Tibial nerve (tissue), 4 donors: ENCODE measurements at places on chromosomes 6 and 20. TPM values are rescaled to one million over a fixed set of nuclear protein-coding genes. Genes with fewer than 3 reads are reported as not detected.

- no peak for DNase-seq
Measured at GRCh38 chr6:39072830-39073229, 24.2 kb downstream of the GLP1R start.

DNA sequence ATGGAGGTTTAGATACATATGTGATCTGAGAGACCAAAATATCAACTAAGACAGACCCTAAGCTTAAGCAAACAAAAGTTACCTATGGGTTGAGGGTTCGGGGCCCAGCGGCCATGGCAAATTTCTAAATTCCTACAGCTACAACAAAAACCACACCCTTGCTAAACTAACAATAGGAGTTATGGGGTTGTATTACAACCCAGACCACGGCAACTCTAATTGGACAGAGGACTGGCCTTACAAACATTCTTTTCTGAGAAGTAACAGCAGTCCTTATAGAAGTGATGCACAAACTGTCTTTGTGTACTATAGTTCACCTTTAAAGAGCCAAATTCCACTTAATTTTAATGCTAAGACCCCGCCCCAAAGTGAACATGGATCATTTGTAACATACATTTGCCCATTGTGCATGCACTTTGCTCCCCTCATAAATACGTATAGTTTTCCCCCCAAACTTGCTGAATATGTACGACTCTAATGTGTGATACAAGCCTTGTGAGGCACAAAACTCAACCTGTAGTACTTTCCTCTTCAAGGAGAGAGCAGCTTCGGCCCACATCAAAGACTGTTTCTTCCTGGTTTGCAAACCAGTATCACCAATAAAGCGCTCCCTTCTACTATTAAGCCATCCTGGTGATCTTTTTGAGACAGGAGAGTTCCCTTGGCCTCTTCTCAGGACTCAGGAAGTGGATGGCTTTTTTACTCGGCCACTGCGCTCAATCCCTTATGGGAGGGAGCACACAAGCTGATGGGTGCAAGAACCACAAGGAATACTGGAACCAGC lies 25.6 kb upstream of the MBOAT1 start:
- DNase-seq: no peak

GRCh38 chr20:8118039-8118438 lies 14.0 kb upstream of the PLCB1 start:
- no peak for DNase-seq

- no peak for DNase-seq
Measured at GRCh38 chr6:136051140-136051775, 198.9 kb downstream of the MTFR2 start.

DNA sequence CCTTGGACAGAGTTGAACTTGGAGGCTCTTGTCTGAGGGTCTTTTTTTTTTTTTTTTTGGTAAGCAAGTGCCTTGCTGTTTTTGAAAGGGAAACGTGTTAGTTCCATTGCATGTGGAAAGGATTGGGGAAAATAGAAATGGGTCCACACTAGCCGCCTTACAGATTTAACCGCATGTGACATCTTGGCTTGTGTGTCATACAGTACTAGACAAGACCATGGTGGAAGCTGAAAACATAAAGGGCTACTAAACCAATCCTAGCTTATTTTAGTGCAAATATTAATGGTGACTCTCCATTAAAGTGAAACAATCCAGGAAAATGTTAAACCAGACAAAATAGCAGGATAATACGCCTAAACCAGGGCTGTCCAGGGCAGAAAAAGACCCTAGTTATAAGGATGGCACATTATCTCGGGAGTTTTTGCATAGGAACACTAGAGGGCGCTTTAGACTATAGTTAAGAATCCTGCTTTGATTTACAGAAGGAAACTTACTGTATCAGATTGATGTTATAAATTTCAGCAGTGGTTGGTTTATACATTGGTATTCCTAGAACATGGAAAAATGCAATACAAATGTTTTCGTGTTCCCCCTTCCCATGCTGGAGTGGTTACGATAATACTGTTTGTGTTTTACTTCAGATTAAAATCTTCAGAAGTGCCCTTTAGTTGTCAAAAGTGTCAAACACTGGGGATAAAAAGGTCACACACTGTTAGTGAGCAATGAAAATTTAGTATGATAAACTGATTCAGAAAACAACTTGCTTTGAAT lies 59.8 kb upstream of the DEK start:
- no peak for DNase-seq

Gene LY6G6D
- not detected for total RNA-seq

Gene SYNE1
- total RNA-seq: 120 TPM

Gene GSTA2
- not detected for total RNA-seq

Gene MPIG6B
- total RNA-seq: not detected

Gene FOXQ1
- not detected for total RNA-seq

Gene ADGRF5
- 17.4 TPM for total RNA-seq

Gene ERVFRD-1
- total RNA-seq: 0.22 TPM

Gene RBM24
- total RNA-seq: 3.5 TPM

Gene OPRM1
- not detected for total RNA-seq
